ENCODE measurements at places on chromosomes 16 and 17. TPM values are rescaled to one million over a fixed set of nuclear protein-coding genes. Genes with fewer than 3 reads are reported as not detected.

- no peak overlapping the region for H3K27ac ChIP-seq
- DNase-seq: no peak
- no peak overlapping the region for H3K4me3 ChIP-seq
- H3K4me1 ChIP-seq: no peaks in the 10 kb centered on the region
- H3K36me3 ChIP-seq: no peaks in the 10 kb centered on the region
Measured at GRCh38 chr16:6132121-6132520, 1034.5 kb upstream of the EEF2KMT start.

HOXB3 gene
- total RNA-seq: 9.0 TPM

GRCh38 chr16:1781254-1781653 is 1.1 kb downstream of the SPSB3 start:
- H3K4me1 ChIP-seq: peaks cover 15% of the 10 kb centered on the region
- no peaks in the 10 kb centered on the region for H3K27me3 ChIP-seq
- no peak for DNase-seq
- H3K27ac ChIP-seq: peak overlapping the region; percentile 61

- H3K4me1 ChIP-seq: no peaks in the 10 kb centered on the region
- peaks cover 5% of the 10 kb centered on the region for H3K27me3 ChIP-seq
- DNase-seq: no peak
- H3K36me3 ChIP-seq: no peaks in the 10 kb centered on the region
- H3K4me3 ChIP-seq: no peak overlapping the region
Measured at GRCh38 chr16:51045794-51046193, 105.3 kb downstream of the SALL1 start.

NEUROD2 gene
- total RNA-seq: not detected

DNA sequence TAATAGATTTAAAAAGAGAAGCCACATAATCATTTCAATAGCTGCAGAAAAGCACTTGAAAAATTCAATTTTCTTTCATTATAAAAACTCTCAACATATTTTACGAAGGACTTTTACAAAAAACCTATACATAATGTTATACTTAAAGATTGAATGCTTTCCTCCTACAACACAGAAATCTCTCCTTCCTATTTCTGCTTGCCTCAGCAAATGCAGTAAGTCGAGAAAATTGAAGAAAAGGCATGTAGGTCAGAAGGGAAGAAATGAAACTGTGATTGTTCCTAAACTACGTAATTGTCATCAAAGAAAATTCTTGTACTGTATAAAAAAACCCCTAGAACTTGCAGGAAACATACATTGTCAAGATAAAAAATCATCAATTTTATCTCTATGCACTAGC is 267.1 kb downstream of the BCAS3 start:
- H3K36me3 ChIP-seq: no peaks in the 10 kb centered on the region
- no peak for DNase-seq
- H3K27me3 ChIP-seq: no peaks in the 10 kb centered on the region
- no peaks in the 10 kb centered on the region for H3K4me1 ChIP-seq
- H3K27ac ChIP-seq: no peak overlapping the region

SLC9A5 gene
- total RNA-seq: 5.9 TPM

DNA sequence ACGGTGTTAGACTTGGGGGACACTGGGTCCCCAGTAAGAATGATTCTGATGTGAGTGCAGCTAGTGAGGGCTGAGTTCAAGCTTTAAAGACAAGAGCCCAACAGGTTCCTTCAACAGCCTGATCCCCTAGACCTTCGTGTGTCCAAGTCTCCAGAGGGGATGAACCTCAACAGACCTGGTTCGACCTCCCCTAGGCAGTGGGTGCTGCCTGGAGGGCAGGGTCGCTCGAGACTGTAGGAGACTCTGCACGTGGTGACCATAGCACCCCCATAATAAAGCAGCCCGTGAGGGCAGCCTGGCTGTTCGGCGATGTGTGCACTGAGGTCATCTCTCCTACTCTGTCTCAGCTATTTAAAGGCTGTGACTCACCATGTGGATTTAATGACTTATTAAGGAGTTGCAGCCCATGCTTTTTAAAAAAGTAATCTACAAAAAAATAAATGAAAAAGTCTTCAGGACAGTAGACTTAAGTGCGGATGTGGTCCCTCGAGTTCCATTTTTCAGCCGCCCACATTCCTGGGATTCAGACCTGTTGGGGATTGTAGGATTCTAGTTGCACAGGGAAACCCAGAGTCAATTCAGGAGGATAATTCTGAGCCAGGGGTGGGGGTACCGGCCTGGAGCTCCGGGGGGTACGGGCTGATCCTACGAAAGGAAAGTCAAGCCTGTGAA is 23.4 kb upstream of the METRNL start:
- no peaks in the 10 kb centered on the region for H3K36me3 ChIP-seq
- no peak overlapping the region for H3K27ac ChIP-seq
- peaks cover 15% of the 10 kb centered on the region for H3K4me1 ChIP-seq

HEATR9 gene
- total RNA-seq: 2.9 TPM

- H3K27me3 ChIP-seq: peaks cover 36% of the 10 kb centered on the region
- no peak overlapping the region for H3K4me3 ChIP-seq
- H3K27ac ChIP-seq: no peak overlapping the region
- no peaks in the 10 kb centered on the region for H3K4me1 ChIP-seq
- no peaks in the 10 kb centered on the region for H3K36me3 ChIP-seq
Measured at GRCh38 chr17:18948476-18949006, 3.4 kb upstream of the SLC5A10 start.

DNA sequence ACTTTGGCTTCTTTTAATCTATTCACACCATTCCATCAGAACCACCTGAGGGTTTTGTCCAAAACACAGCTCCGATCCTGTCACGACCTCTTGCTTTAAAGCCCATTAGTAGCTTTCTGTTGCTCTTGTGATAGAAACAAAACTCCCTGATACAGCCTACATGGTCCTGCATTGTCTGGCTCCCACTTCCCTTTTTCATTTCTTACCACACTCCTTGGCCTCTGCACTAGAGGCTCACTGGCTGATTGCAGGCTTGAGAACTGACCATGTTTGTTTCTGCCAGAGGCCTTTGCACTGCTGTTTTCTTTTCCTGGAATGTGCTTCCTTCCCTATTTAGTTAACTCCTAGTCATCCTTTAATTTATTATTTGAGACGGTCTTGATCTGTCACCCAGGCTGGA is 23.7 kb downstream of the IST1 start:
- no peaks in the 10 kb centered on the region for H3K27me3 ChIP-seq
- no peak overlapping the region for H3K27ac ChIP-seq
- DNase-seq: no peak
- H3K4me1 ChIP-seq: peaks cover 38% of the 10 kb centered on the region
- H3K4me3 ChIP-seq: no peak overlapping the region

GRCh38 chr16:58025351-58026138 is at the start of gene MMP15:
MMP15 (plus strand) TSS chr16:58025754; CDS start chr16:58026351, 597 bp downstream.
- H3K4me3 ChIP-seq: peak within 1 kb of the TSS; percentile 82
- no peak for DNase-seq
- peaks cover 8% of the 10 kb centered on the region for H3K27me3 ChIP-seq
- peaks cover 15% of the 10 kb centered on the region for H3K4me1 ChIP-seq
- H3K36me3 ChIP-seq: no peaks in the 10 kb centered on the region

- peaks cover 49% of the 10 kb centered on the region for H3K4me1 ChIP-seq
- DNase-seq: no peak
- H3K27me3 ChIP-seq: no peaks in the 10 kb centered on the region
- peak overlapping the region; percentile 73 for H3K4me3 ChIP-seq
Measured at GRCh38 chr17:75371339-75371738, 34.1 kb downstream of the GRB2 start.

FBXL16 gene
- not detected for total RNA-seq

CHST4 gene
- total RNA-seq: not detected

SMIM36 gene
- not detected for total RNA-seq

GRCh38 chr17:18225642-18226283 is 328 bp downstream of the LLGL1 start:
- peak overlapping the region; percentile 93 for H3K4me3 ChIP-seq
- peak overlapping the region; percentile 86 for H3K27ac ChIP-seq
- H3K27me3 ChIP-seq: no peaks in the 10 kb centered on the region

TBC1D3G gene
- total RNA-seq: not detected

CBFA2T3 gene
- total RNA-seq: 2.9 TPM

GRCh38 chr16:73092236-73092781 is 44.4 kb upstream of the ZFHX3 start:
- no peaks in the 10 kb centered on the region for H3K27me3 ChIP-seq
- no peaks in the 10 kb centered on the region for H3K4me1 ChIP-seq

RUNDC3A gene
- total RNA-seq: not detected

DNA sequence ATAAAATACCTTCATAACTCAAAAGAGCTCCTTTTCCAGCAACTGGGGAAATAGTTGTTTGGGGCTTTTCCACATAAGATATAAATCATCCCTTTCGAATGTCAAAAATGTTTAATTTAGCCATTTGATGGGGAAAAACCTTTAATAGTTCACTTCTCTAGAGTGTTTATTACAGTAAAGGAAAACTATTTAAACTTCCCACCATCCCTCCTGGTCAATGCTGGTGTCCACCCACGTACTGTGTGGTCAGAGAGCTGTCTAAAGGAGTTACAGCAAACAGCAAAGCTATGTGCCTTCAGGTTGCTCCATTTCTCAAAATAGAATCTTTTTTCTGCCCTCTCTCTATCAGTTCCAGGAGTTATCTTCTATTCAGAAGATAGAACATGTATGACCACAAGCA is 33.5 kb downstream of the KANSL1 start:
- peaks cover 77% of the 10 kb centered on the region for H3K4me1 ChIP-seq
- H3K36me3 ChIP-seq: peaks cover 9% of the 10 kb centered on the region
- DNase-seq: no peak
- H3K4me3 ChIP-seq: peak overlapping the region; percentile 51

DNA sequence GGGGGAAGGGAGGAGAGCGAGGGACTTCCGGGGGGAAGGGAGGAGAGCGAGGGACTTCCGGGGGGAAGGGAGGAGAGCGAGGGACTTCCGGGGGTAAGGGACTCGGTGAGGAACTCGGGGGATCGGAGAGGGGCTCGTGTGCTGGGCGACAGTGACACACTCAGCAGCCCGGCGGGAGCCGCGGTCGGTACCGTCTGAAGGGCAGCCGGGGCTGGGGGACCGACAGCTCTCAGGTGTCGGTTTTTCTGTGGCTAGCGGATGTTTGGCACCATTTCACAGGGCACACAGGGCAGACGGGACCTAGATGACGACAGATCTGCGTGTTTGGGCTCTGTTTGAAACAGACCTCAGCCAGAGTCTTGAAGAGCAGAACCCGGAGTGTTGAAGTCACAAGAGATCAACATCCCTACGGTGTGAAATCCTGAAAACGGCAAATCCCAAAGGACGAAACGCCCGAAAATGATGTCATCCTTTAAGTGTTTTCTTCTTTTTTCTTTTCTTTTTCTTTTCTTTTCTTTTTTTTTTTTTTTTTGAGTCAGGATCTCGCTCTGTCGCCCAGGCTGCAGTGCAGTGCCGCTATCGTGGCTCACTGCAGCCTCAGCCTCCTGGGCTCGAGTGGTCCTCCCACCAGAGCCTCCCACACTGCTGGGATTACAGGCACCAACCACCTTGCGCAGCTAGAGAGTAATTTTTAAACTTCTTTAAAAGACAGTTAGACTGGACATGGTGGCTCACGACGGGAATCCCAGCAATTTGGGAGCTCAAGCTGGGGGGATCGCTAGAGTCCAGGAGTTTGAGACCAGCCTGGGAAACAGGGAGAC is 23.9 kb downstream of the ZNF778 start:
- peak; percentile 84 for DNase-seq
- H3K4me1 ChIP-seq: peaks cover 13% of the 10 kb centered on the region
- H3K27me3 ChIP-seq: no peaks in the 10 kb centered on the region
- H3K36me3 ChIP-seq: no peaks in the 10 kb centered on the region
- H3K4me3 ChIP-seq: peak overlapping the region; percentile 95

MMP28 gene
- total RNA-seq: not detected

DNA sequence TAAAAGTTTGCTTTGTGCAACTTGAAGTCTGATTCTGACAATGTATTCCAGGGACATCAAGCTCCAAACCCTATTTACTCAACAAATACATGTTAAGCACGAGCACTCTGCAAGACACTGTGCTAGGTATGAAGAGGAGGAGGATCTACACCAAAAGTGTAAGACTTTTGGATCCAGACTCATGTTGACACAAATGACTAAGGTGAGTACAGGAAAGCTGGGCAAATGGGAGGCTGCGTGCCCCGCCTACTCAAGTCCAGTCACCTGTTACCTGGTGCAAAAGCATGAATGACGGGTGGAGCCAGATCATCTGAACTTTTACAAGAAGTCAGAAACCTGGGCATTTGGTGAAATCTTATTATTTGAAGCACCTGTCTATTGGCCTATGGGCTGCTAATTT is 120.7 kb downstream of the ABCC12 start:
- H3K4me3 ChIP-seq: no peak overlapping the region
- H3K4me1 ChIP-seq: no peaks in the 10 kb centered on the region
- DNase-seq: no peak
- H3K27ac ChIP-seq: no peak overlapping the region

HOXB7 gene
- total RNA-seq: 2.7 TPM

- peaks cover 64% of the 10 kb centered on the region for H3K4me1 ChIP-seq
- H3K27me3 ChIP-seq: no peaks in the 10 kb centered on the region
- no peak for DNase-seq
- H3K36me3 ChIP-seq: no peaks in the 10 kb centered on the region
- peak overlapping the region; percentile 64 for H3K27ac ChIP-seq
Measured at GRCh38 chr17:40348562-40349476, 15.7 kb downstream of the GJD3 start.

CLEC19A gene
- not detected for total RNA-seq

GRCh38 chr16:85639529-85640253 is 26.6 kb downstream of the GSE1 start:
- peaks cover 24% of the 10 kb centered on the region for H3K4me1 ChIP-seq
- H3K4me3 ChIP-seq: no peak overlapping the region
- no peaks in the 10 kb centered on the region for H3K36me3 ChIP-seq
- H3K27ac ChIP-seq: no peak overlapping the region

SEZ6L2 gene
- not detected for total RNA-seq

All from natural killer cell treated with Interleukin-12 subunit alpha and Interleukin-12 subunit beta and Interleukin-15 and Interleukin-18, amount 100 ng/mL, for 72 hours (primary cell).